Suppressor macrophage (primary cell): ENCODE measurements at places on chromosomes 2 and 18.

DNA sequence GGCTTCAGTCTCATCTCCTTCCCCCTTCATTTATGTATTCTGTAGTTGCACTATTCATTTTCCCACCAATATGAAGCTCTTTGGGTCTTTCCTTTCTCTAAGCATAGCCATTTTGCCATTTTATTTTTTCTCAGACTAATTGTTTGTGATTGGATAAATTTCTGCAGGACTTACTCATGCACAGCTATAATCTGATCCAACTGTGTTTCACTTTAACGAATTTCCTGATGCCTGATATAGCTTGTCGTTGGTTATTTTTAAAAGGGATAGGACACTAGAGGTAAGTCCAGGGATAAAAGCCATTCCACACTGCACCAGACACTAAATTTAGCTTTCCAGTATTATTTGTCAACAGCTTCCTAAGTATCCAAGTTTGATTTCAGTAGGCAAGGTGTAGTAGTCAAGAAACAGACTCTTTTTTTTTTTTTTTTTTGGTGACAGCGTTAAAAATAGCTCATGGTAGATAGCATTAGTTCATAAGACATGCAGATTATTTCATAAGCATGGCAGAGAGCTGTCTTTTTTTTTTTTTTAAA is 17.4 kb downstream of the ASB18 start:
- no peak for DNase-seq

GRCh38 chr2:158457826-158458616 is 1.3 kb downstream of the PKP4 start:
- peak; percentile 65 for DNase-seq

GRCh38 chr18:42922363-42922762 is 193.1 kb downstream of the RIT2 start:
- no peak for DNase-seq

DNA sequence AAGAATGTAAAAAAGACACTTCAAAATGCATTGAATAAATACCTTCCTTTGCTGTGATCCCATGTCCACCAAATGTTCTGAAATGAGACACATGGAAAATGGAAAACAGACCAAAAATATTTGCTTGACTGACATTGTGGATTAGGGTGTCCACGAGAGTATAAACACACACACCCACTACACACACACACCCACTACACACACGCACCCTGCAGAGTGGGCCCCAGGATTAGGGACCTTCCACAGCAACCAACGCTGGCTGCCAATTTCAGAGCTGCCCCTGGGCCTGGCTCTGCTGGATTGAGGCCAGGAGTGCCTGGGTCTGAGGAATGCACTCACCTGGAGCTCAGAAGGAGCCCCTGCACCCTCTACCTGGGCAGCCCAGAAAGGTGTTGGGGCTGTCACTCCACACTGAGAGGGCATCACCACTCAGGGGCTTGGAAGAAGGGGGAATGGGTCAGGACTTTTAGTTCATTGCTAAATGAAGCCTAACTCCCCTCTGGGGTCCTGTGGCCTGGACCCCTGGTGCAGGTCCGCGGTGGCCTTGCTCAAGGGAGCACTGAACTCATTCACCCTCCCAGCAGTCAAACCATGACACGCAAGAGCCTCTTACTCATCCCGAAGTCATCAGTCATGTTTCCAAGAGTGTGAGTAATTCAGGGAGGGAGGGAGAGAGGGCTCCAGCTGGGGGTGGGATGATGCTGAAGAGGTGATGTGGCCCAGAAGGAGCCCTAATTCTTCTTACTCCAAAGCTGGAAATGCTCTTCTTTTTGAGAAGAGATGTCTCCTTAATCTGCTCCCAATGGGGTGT is 50.2 kb upstream of the PLB1 start:
- DNase-seq: peak; percentile 89

DNA sequence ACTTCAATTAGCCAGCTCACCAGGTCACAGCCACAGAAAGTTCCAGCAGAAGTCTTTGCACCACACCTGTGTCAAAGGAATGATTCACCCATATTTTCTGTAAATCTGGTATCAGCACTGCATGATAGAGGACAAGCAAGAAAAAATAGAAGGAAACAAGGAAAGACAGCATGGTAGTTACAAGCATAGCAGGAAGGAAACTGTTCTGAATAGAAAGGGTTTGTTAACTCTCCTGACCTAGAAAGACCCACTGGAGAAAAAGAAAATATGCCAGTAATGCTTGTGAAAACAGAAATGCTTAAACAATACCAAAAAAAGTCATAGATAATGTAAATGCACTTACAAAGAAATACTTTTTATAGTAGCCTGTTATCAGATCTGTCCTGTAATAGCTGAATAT is 40.8 kb downstream of the SCRN3 start:
- no peak for DNase-seq

DNA sequence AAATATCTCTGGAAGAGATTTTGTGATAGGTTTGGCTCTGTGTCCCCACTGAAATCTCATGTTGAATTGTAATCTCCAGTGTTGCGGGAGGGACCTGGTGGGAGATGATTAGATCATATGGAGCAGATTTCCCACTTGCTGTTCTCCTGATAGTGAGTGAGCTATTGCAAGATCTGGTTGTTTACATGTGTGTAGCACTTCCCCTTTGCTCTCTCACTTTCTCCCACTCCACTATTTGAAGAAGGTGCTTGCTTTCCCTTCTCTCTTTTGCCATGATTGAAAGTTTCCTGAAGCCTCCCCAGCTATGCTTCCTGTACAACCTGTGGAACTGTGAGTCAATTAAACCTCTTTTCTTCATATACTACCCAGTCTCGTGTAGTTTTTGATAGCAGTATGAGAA is 97.0 kb upstream of the FN1 start:
- DNase-seq: peak; percentile 72

DNA sequence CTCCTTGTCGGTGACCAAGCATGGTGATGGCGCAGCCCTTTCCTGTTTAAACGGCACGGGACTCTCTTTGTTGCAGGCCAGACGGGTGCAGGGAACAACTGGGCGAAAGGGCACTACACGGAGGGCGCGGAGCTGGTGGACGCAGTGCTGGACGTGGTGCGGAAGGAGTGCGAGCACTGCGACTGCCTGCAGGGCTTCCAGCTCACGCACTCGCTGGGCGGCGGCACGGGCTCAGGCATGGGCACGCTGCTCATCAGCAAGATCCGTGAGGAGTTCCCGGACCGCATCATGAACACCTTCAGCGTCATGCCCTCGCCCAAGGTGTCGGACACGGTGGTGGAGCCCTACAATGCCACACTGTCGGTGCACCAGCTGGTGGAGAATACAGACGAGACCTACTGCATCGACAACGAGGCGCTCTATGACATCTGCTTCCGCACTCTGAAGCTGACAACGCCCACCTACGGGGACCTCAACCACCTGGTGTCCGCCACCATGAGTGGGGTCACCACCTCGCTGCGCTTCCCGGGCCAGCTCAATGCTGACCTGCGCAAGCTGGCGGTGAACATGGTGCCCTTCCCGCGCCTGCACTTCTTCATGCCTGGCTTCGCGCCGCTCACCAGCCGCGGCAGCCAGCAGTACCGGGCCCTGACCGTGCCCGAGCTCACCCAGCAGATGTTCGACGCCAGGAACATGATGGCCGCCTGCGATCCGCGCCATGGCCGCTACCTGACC is 17.1 kb downstream of the TUBB6 start:
- no peak for DNase-seq

GRCh38 chr2:145141981-145142380 is 622.1 kb upstream of the ZEB2 start:
- peak; percentile 69 for DNase-seq

- no peak for DNase-seq
Observed at GRCh38 chr2:195818526-195818925, 161.5 kb downstream of the SLC39A10 start.

DNA sequence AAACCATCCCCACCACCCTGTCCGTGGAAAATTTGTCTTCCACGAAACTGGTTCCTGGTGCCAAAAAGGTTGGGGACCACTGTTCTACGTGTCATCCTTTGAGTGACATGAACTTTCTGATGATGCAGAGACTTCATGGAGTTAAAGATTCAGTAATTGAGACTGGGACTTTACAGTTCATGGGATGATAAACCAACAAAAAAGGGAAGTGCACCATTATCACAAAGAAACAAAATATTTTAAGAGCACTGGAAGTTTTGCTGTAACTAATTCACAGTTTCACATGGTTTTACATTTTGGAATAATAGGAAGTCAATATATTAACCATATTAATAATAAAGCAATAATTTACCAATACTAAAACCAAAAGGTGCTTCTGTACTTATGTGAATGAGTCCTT is 126.8 kb downstream of the AQP4 start:
- no peak for DNase-seq

DNA sequence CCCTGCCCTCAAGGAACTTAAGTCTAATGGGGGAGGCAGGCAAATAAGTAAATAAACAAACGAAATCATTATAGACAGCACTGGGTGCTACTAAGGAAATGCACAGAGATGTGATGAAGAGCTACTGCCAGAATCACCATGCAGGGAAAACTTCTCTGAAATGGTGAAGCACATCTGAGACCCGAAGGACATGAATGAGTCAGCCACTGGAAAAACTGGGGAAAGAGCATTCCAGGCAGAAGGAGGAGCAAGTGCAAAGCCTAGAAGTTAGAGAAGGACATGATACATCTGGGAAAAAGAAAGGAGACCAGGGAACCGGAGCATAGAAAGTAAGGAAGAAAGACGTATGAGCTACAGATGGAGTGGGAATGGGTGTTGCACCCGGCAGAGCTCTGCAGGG is 56.8 kb downstream of the TGFA start:
- DNase-seq: no peak

- peak; percentile 71 for DNase-seq
Observed at GRCh38 chr18:62611453-62612288, 88.8 kb downstream of the ZCCHC2 start.

DNA sequence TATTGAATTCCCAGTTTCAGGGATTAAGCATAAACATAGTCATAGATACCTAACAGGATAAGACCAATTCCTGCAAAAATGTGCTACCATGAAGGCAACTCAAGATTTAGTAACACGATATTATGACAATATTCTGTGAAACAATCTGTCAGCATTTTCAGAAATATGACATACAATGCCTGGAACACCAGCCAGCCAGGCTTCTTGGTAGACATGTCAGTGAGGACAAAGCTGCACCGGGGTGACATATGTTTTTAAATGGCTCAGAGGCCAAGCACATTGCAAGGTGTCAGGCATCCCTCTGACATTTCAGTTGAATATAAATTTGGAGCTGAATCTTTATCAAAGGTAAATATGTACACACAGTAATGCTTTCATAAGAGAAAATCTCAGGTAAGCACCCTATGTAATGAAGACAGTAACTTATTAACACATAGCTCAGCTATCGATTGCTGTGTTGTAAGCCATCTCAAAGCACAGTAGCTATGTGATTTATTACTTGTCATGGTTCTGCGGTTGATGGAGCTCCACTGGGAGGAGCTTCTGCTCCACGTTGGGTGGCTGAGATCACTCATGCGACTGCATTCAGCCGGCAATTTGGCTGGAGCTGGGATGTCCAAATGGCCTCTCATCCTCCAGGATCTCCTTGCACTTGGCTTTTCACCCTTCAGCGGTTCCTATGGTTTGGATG is 31.9 kb upstream of the EML6 start:
- no peak for DNase-seq

DNA sequence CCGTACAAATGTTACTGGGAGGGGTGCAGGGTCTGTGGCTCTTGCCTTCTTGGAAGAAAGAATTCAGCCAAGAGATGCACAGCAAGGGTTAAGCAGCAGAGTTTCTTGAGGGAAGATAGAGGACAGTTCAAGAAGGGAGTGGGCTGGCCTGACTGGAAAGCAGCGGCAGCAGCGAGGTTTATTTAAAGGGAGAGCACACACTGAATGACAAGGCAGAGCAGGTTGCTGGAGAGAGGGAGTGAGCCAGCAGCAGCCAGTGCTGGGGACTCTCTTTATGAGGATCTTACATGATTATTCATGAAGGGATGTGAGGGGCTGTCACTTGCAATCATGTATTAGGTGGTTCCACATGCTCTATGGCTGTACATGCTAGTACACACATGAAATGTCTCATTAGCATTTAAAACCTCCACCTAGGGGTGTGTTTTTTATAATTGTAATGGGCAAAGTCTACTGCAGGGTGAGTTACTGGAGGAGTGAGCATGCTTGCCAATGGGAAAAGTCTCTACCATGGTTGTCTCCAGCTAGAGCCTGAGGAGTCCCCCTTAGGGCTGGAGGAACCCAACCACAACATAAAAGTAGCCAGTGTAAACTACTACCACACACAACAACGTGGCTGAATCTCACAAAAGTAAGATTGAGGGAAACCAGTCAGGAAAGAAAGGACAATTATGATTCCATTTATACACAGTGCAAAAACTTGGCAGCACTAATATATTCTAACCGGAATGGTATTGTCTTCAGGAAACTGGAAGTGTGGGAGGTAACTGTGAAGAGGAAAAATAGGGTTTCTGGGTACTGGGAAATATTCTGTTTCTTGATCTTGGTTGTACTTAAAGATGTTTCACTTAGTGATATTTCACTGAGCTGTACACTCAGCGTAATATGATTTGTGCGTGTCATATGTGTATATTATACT is 87.6 kb upstream of the FAM110C start:
- DNase-seq: no peak

DNA sequence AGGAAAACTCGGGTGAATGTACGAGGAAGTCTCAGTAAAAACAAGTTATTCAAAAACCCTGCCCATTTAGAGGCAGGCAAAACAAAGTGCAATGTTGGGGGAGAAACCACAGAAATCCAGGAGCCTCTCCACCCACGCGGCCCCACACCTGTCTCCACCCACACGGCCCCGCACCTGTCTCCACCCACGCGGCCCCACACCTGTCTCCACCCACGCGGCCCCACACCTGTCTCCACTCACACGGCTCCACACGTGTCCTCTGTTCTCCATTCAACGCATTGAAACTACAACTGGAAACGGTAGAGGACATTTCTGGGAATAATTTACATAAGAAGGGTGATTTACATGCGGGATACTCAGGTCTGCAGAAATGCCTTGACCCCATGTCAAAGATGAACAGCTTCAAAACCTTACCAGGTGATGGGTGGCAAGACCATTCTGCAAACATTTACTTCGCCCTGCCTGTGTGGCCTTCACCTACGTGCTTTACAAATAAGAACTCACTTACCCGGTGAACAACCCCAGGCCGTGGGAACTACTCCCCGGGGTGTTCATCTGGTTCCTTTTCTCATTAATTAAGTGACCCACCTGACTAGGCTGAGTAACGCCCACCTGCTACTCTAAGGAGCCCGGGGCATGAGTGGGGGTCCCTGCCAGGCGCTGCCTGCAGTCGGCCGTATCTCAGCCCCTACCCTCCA is 100.4 kb downstream of the EIPR1 start:
- DNase-seq: no peak

DNA sequence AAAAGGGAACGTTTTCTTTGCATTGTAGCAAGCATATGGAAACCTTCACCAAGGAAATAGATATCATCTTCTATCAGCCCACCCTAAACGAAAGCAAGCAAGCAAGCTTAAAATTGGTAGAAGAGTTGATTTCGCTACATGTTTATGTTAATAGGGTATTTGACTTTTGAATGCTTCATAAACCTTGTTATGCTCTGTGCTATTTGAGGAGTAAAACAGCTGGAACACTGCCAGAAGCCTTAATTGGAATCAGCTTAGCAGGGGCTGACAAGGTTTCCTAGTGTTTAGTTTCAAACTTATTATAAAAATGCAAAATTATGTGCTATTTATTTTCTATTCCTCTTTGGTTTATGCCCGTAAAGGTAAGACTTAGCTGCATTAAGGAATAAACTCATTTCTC is 70.6 kb upstream of the LINC00305 start:
- DNase-seq: no peak

GRCh38 chr2:236001166-236001828 is 166.9 kb downstream of the GBX2 start:
- no peak for DNase-seq
